ENCODE measurements at places on chromosomes 12 and 14.

- DNase-seq, result no peak
These were observed 57.7 kb downstream of the NPAS3 start for GRCh38 chr14:32996343-32996742.

DNA sequence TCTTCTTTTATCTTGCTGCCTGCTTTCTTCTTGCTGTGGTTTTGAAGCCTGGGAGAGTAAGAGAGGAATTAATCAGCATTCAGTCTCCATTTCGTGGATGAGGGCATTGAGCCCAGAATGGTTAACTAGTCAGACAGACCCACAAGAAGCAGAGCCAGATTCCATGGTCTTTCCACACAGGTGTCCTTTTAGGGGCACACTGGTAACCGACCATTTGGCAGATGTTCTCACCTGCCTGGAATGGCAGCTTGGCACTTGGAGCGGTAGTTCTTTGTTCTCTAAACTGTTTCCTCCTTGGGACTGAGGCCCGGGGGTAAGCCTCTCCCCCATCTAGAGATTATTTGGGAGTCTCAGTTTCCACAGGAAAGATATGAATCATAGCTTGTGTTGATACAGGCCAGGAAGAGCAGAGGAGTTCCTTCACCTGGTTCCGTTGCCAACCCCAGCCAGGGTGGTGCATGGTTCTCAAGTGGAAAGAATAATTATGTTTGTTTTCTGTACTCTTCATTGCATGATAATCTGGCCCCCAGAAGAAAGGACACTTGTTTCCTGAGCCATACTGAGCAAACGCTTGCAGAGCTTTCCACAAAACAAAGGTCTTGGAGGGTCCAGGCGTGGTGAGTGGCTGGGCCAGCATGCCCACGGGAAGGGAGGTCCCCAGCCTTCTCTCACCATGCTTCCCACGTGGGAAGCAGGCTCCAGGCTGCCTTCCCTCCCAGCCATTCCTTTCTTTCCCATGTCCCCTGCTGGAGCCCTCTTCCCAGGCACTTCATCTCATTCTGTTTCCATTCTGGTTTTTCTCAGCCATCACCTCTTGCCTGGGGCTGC is 2.0 kb upstream of the KRT75 start:
- DNase-seq, result no peak

DNA sequence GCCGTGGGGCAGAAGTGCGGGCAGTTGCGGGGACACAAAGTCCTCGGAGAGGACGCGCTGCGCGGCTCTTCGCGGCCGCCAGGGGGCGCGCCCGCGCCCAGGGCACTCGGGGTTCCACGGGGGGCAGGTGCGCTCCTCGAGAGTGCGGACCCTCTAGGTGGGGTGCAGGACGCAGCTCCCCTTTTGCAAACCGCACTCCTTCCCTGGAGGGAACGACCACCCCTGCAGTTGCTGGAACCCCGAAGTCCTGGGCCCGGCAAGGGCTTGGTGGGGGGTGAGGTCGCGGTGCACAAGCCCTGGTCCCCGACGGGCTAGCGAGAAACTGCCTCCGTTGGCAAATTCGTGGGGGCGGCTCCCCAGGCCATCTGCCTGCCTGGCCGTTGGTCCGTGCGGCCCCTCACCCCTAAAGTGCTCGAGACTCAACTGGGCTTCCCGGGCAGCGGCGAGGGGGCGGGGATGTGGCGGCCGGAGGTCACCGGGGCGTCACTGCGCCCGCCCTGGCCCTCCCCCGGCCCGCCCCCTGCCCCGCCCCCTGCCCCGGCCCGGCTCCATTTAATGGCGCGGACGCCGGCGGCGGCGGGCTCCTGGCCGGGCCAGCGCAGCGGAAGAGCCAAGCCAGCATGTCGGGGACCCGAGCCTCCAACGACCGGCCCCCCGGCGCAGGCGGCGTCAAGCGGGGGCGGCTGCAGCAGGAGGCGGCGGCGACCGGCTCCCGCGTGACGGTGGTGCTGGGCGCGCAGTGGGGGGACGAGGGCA is at the start of gene ADSS1:
ADSS1 (plus strand) TSS at position 579 of the 756 bp plus-strand sequence; CDS start at position 621, 42 bp downstream.
- DNase-seq, result peak; percentile 58

DNA sequence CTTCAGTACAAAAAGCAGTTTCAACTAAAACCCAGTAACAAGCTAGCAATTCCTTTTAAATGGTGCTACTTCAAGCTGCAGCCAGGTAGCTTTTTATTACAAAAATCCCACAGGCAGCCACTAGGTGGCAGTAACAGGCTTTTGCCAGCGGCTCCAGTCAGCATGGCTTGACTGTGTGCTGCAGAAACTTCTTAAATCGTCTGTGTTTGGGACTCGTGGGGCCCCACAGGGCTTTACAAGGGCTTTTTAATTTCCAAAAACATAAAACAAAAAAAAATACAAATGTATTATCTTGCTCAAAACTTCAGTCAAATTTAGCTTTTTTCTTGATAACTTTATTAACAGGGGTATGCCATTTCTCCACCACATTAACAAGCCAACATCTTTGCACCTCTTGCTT is 3.6 kb upstream of the CLEC4E start:
- DNase-seq, result peak; percentile 83

GRCh38 chr12:5648692-5649359 is 216.9 kb downstream of the NTF3 start:
- no peak for DNase-seq

- no peak for DNase-seq
These were observed 505.1 kb upstream of the TMEM132C start for GRCh38 chr12:127761880-127762279.

GRCh38 chr14:75835737-75836136 is 146.1 kb downstream of the TGFB3 start:
- DNase-seq, result no peak

DNA sequence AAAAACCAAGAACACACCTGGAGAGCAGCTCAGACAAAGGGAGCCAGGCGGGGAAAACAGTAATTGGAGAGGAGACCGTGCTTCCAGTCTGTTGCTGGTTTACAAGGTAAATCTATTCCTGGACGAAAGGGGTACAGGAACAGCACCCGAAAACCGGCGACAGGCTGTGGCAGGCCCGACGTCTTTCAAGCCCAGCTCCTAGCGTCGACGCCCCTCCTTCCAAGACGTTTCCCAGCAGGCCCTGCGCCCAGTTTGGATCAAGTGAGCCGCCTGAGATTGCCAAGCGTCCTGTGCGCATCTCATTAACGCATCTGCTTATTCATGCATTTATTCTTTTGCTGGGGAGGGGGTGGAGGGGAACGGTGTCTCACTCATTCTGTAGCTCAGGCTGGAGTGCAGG is 1.4 kb downstream of the C12orf56 start:
- no peak for DNase-seq

DNA sequence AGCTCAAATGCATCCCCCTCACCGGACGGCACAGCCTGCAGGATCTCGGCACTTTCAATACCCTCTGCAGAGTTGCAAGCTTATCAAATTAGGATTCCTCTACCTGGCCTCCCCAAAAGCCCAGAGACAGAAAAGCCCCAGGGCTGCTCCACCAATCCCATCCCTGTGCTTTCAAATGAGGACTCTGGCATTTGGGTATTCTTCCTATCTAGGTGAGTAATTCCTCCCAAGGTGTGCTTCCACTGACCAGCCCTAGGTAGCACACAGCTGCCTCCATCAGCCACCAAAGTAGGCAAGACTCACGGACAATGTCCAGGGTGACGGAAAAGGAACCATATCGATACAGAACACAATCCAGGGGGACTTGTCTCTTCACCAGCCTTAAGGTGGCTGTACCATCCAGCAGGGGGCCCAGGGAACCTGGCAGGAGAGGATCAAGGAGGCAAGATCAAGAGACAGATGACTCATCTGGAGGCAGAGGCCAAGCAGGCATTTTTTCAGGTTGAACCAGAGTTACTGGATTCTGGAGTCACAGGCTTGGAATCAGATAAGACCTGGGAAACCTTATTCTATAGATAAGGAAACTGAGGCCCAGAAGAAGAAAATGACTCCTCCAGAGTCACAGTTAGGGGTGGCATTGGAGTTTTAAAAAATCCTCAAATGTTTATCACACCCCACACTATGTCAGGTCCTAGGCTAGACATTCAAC is 9.9 kb downstream of the PMEL start:
- DNase-seq, result peak; percentile 75

DNA sequence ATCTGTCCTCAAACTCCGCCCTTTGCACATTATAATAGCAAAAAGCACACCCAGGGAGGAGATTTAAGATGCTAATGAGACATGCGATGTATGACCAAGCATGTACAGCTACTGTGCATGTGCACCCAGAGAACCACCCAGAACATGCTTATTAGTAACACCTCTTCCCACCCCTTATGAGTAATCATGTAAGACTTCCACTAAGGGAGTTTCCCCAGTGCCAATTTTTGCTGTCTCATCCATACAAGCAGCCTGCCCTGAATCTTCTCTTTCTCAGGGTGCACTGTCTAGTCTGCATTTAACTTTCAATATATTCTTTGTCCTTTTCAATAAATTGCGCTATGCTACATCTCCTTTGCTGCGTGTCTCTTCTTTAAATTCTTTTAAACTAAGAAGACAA is 830.0 kb upstream of the NOVA1 start:
- no peak for DNase-seq

GRCh38 chr14:68146818-68147217 is 327.2 kb downstream of the RAD51B start:
- DNase-seq, result no peak

DNA sequence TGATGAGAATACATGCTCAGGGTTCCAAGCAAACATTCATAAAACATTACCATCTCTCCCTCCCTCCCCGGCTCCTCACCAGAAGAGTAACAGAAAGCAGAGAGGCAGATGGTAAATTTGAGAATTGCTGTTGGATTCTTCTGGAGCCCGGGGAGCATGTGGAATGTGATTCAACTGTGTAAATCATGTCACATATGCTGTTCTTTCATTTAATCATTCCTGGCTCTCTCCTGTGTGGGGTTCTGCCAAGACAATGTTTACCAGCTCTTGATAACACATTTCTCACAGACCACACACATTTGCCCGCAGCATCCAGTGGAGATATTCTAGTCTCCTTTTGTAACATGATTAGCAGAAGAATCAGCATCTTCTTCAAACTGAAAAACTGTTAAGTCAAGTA is 23.4 kb upstream of the NR2C1 start:
- no peak for DNase-seq

DNA sequence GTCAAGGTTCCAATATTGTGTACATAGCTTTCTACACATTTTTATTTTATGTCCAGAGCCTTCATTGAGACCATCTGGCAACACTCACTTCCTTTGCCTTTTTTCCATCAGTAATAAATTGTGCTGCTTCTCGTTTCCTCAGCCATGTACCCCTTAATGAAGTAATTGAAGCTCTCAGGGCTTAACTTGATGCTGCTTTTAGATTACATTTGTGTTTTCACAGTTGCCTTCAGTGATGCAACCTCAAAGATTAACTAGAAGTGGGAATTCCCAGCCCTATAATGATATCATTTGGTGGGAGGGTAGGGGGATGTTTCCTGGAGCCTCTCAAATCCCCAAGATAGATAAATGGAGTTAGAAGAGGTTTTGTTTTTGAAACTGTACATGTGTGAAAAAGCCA is 80.2 kb upstream of the KRR1 start:
- DNase-seq, result no peak

DNA sequence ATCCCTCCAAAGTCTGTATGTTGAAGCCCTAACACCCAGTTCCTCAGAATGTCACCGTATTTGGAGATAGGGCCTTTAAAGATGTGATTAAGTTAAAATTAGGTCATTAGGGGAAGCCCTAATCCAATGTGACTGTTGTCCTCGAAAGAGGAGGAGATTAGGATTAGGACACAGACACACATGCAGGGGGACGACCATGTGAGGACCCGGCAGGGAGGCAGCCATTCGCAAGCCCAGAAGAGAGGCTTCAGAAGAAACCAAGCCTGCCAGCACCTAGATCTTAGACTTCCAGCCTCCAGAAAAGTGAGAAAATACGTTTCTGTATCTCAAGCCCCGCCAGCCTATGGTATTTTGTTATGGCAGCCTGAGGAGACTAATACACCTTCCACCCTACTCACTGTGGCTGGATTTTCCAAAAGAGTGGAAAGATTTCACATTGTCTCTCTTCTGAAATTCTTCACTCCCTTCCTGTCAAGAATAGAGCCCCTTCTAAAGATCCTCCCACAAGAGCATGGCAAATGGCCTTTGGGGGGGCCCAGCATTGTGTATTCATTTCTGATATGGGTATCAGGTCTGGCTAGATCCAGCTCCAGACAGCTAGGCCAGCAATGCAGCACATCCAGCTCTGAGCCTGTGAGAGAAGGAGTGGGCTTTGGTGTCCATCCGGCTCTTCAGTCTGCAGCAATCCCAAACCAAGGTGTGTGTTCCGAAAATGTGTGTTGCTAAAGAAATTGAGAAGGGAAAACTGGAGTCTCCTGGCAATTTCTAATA is 15.4 kb upstream of the UBC start:
- DNase-seq, result no peak

DNA sequence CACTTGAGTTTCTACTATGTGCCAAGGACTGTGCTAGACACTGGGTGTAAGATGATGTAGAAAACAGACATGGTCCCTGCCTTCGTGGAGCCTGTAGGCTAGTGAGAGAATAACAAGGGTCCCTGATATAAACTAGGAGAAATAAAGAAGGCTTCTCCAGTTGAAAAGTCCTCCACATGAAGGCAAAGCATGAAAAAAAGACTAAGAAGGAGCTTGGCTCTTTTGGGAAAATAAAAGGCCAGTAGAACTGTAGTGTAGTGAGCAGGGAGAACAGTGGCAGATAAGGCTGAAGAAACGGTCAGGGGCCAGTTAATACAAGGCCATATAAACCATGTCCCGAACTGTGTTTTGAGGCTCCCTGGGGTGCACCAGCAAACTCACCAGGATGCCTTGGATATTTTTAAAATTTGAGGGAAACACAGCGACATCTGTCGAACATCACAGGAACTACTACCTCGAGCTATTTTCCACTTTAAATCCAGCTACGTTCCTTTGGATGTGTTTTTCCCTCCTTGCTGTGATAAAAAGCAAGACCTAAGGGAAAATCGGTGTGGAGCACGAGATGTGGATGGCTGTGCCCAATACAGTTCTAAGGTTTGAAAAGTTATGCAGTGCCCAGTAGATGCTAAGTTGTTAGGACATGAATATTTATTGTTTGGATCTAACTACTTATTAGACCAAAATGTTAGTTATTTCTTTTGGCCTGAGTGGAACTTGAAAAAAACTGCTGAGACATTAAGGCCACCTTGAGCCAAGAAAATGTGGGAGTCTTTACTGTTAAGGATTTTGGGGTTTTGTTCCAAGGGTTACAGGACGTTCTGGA is 8.5 kb upstream of the CFL2 start:
- no peak for DNase-seq

GRCh38 chr14:85142982-85143381 is 387.0 kb upstream of the FLRT2 start:
- no peak for DNase-seq

DNA sequence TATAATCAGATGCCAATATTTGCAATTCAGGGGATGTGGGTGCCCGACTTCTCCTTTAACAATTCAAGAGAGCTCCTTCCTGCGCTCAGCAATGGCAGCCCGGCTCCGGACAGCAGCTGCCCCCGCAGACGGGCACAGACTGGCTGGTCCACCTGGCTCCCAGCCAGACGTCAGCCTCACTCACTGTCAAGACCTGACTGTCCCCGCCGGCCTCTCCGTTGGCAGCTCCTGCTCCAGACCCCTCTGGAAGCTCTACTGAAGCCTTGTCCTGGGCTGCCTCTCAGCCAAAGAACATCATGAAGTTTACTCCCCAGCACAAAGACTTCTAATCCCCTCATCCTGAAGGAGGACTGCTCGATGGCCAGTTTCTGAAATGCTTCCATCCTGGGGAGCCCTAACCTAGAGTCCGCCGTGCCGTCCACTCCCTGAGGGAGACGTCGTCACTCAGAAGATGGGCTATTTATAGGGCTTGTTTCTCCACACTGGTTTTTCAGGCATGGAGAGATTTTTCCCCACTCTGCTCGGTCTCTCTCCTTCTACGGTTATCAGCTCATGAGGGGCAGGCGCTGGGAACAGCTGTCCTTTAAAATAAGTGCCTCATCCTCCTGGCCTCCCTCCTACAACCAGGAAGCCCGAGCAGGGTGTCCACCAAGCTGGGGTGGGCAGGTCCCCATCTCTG is 126.2 kb downstream of the RFLNA start:
- no peak for DNase-seq

All from CD4-positive, alpha-beta T cell (primary cell).